Brain (organoid and tissue), 16 donors: ENCODE measurements at places on chromosomes 5 and 9.

GRCh38 chr5:19002111-19002510 lies 985.9 kb downstream of the CDH18 start:
- DNase-seq, result no peak

DNA sequence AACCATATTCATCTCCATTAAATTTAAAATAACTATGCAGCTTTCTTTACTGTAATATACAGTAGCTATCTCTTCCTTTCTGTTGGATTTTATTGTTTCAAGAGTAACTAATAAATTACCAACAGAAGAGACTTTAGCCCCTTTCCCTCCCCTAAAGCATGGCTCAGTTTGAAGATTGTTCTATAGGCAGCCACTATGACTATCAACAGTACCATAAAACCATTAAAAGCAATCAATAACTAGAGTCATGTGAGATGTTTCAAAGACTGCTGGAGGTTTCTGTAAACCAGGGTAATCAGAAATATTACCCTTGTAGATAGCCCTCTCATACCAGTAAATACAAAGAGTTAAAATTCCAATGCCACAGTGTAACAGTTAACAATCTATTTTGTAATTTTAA lies 73.0 kb downstream of the TMEM161B start:
- no peak for DNase-seq

DNA sequence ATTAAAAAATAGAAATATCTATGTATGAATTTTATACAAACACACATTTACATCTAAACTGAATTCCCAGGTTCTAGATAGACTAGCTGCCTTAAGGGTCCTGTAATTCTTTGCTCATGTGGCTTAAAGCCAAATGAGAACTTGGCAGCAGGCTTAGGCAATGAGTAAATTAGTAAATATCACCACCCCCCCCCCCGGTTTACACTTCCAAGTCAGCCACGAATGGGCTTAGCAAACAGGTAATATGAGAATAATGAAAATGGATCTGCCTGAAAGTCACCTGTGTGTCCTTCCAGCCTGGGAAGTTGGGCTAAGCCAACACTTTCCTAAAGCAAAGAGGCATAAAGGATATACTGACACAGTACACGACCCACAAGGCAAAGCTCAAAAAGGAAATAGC lies 108.6 kb downstream of the KLHL3 start:
- no peak for DNase-seq

GRCh38 chr9:104907278-104907951 lies 20.5 kb downstream of the ABCA1 start:
- no peak for DNase-seq

DNA sequence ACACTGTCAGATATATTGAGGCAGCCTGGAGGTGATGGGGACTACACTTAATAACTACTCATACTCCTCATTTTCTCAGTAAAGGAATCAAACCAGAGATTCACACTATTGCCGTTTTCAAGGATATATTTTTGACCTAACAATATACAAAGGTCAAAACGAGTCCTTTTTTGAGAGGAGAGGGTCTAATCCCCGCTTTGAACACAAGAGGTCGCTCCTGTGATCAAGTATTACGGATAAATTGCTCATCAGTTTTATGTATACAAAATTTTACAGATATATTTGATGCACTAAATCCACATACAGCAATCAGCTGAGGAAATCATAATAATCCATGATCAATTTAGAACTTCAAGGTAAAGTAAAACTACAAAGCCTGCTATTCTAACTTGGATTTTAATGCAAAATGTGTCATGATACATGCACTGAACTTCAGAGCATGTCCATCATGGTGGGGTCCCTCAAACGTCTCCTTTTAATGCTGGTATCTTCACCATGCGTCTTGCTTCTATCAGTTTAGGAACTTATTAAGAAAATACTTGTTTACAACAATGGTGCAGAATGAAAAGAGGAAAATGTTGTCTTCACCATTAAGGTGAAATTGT lies 2.5 kb upstream of the ISL1 start:
- no peak for DNase-seq

DNA sequence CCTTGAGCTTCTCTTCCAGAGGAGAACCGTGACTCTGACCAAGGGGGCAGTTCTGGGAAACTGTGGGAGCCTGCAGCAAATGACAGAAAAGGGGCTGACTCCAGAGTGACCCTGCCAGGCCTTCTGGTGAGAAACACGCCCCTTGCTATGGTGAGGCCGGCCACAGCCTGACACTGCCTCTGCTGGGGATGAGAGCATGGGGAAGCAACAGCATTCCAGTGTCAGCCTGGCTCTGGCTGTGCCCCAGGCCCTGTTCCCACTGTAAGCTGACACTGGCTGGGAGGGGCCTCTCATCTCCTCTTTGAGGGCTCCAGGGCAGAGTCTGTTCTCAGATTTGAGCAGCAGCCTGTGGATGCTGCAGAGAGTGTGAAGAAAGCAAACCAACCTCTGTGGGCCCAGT lies 180.0 kb upstream of the IL12B start:
- DNase-seq, result no peak

- no peak for DNase-seq
These were observed 13.5 kb downstream of the EEIG1 start for GRCh38 chr9:127967151-127967809.
